Esophagus squamous epithelium (tissue), 5 donors: ENCODE measurements at places on chromosomes 1 and 21.

DNA sequence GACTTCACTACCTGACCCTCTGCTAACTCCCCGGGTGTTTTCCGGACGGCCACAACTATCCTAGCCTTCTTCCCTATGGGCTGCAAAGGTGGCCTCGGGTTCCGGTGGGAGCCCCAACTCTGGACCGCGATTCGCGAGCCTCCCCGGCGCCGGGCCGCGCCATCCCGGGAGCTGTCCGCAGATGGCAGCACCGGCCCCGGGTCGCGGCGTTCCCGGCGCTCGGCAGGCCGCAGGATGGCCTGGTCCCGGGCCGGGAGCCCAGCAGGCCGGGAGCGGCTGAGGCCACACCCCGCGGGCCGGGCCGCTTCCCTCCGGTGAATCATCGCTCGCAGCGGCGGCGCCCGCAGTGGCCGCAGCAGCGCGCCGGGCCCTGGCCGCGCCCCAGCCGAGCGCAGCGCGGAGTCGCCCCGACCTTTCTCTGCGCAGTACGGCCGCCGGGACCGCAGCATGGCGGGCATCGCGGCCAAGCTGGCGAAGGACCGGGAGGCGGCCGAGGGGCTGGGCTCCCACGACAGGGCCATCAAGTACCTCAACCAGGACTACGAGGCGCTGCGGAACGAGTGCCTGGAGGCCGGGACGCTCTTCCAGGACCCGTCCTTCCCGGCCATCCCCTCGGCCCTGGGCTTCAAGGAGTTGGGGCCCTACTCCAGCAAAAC, at the start of gene CAPN2:
Gene CAPN2, plus strand, starts transcription at position 346 of the 656 bp plus-strand sequence. Its CDS starts 102 bp downstream, at position 448.
- DNase-seq, result no peak

- no peak for DNase-seq
Observed at GRCh38 chr1:55088413-55088812, 49.1 kb downstream of the PCSK9 start.

DNA sequence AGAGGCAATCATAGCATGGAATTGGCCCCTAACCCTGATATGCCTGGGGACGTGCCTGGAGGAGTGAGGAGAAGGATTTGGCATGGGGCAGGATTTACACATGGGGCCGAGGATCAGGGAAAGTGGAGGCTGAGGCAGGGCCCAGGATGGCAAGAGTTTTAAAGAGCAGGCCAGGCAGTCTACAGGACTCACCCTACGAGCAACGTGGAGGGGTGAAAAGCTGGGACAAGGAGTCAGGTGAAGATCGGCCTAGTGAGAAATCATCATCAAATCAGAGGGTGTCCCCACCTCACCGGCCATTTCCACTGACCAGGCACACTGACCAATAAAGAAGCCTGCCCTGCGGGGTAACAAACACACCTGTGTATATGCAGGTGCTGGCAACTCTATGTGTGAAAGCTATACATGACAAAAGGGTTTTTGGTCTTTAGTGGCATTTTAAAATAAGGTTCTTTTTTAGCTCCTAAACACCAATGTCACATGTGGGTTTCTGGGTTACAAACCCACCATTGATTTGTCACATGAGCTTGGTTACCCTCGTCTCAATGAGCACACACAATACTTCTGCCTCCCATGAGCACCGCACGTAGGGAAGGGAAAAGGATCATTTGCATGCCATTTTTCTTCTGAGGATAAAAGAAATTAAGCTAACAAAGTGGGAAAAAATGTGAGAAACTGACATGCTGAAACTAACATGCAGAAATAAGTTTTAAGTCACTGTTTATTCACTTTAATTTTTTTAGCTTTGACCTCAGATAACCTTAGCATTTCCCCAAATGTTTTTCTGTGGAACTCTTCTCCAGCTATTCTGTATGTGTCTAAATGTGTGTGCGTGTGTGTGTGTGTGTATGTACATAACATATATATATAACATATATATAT, 168.1 kb upstream of the EDN2 start:
- DNase-seq, result no peak

DNA sequence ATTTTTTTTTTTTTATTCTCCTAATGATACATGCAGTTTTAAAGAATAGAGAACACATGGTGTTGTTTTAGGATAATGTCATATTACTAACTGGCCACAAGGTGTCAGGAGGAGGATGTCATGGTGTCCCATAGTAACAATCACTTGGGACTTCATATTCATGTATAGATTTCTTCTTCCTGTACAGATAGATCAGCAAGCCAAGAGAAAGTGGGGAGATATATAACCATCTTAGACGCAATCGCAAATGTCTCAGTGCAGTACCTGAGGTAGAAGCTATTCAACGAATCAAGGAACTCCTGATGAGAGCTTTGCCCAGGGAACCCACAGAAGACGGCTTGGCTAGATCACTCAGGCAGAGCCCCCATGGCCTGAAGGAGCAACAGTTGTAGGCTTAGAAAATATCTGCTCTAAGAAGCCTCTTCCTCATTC, 12.3 kb downstream of the OR2T11 start:
- DNase-seq, result no peak

GRCh38 chr1:26350701-26351589, 3.0 kb downstream of the CRYBG2 start:
- no peak for DNase-seq

DNA sequence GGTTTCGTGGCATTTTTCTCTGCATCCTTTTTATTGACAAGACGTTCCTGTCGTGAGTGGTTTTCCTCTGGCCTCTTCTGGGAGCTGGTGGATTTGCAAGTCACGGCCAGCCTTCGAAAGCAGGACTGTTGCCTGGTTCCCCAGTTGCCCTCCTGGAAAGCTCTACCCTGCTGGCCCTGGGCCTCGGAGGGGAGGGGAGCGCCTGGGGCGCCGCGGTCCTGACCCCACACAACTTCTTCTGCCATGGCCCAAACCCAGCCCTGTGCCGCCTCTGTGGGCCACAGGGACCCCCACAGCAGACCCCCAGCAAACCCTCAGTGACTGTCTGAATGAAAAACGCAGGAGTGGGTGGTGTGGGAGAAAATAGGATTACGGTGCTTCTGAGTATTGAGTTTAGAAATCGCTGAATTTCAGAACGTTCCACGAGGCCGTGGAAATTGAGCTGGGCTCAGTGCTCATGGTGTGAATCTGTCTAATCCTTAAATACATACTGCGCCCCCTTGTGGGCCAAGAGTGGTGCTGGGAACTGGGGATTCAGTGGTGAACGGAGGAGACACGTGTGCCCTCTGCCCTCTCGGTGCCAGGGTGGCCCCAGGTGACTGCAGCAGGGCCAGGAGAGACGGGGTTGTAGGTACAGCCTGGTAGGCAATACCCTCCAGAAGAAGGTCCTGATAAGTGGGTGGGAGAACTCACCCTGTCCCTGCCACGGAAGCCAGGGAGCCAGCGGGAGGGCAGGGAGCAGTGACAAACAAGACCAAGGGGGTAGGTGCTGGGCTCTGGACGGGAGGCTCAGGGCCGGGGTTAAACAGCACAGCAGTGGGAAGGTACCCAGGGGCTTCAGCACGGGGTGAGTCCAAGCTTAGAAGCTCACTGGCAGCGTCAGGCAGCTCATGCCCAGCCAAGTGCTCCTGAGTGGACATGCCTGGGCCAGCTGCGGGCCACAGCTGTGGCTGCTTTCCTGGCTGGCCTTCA, 101.2 kb upstream of the COL6A1 start:
- DNase-seq, result no peak

DNA sequence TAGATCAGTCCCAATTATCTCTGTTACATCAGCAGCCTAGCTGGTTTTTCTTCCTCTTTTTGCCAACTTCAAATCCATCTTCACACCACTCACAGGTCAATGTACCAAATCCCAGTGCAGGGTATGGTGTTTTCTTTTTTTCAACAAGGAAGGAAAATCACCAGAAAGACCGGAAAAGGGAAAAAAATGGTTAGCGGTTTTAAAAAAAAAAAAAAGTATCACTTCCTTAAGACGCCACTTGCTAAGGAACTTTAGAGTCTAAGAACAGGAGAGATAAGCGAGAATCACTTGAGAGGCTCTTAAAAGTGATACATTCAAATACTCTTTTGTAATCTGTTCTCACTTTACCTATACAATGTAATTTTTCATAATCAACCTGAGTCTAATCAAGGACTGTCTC, 3.1 kb upstream of the OR10J1 start:
- DNase-seq, result no peak

DNA sequence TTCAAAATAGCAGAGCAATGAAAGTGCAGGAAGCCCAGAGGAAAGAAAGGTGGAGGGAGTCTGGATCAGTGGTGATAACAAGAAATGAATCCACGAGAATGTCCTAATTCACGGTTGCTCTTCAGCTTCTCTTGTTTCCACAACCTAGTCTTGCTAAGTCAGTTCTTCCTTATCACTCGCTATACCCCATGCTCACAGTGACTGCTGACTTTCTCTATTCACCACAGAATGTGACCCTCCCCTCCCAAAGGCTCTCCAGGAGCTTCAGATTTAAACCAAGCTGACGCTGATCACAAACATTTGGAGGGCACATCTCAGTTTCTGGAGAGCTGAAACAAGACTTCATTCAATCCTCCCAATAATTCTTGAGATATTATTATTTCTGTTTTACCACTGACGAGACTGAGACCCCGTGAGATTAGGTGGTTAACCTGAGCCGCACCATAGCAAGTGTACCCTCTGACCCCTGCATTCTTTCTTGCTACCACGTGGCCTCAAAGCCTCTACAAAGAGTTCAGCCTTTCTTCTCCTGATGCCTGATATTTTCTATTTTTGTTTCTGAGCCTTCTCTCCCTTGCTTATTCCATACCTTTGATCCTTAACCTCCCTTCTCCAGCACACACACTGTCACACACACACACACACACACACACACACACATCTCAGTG, 10.7 kb upstream of the CCN1 start:
- DNase-seq, result no peak

- no peak for DNase-seq
Observed at GRCh38 chr1:22537441-22538139, 25.7 kb upstream of the EPHA8 start.

DNA sequence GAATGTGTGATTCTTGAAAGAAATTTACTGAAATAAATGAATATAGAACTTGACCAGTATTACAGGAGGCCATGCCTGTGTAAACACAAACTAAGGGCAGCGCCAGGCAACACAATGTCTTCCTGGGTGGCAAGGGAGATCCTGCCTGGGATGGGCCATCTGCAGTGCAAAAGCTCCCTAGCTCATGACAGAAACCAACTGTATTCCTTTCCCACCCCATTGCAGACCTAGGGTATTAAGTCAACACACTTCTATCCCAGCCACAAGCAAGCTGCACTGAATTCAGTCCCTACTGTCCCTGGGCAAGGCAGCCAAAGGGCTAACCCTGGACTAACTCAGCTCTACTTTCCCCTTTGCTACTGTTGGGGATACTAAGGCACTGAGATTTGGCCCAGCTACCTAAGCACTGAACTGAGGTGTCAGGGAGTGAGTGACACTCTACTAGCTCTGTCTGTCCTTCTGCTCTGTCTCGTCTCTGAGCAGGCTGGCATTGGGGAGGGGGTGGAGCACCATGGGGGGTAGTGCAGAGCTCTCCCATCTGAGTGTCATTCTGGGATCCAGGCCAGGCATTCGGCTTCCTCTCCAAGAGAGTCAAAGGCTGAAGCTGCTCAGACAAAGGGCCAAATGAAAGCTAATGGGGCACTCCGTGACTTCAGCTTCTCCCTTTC, 2.5 kb downstream of the INKA2 start:
- no peak for DNase-seq

DNA sequence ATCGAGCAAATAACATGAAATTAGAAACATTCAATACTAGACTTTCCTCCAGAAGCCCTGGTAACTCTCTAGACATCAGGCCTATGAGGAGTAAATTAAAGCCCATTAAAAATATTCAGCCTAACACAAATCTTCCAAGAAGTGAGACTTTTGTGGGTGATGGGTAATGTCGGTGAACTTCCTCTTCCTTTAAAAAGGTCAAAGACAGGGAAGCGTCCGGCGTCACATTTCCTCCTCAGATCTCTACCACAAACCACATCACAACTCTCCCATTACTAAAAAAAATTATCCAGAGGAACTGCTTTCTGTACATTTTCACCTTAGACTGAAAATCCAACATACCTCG, 1.4 kb downstream of the EIF4G3 start:
- no peak for DNase-seq
